ENCODE measurements at places on chromosomes 2 and 18. TPM values are rescaled to one million over a fixed set of nuclear protein-coding genes. Genes with fewer than 3 reads are reported as not detected.

Gene GPAT2
- total RNA-seq, result not detected

Gene AQP12B
- not detected for total RNA-seq

Gene CAPN14
- not detected for total RNA-seq

Gene ACOXL
- total RNA-seq, result not detected

Gene ANKRD30B
- not detected for total RNA-seq
